ENCODE measurements at places on chromosomes 3 and 15. TPM values are rescaled to one million over a fixed set of nuclear protein-coding genes. Genes with fewer than 3 reads are reported as not detected.

Gene DNAH1
- total RNA-seq = 32.1 TPM

DNA sequence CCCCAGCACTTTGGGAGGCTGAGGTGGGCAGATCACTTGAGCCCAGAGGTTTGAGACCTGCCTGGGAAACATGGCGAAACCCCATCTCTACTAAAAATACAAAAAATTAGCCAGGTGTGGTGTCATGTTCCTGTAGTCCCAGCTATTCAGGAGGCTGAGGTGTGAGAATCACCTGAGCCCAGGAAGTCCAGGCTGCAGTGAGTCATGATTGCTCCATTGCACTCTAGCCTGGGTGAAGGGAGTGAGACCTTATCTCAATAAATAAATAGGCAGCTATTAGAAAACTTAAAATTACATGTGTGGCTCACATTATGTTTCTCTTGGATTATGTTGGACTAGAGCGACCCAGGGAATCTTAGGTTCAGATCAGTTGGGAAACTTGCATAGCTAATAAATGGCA, 69.7 kb downstream of the RPLP1 start:
- DNase-seq = no peak

DNA sequence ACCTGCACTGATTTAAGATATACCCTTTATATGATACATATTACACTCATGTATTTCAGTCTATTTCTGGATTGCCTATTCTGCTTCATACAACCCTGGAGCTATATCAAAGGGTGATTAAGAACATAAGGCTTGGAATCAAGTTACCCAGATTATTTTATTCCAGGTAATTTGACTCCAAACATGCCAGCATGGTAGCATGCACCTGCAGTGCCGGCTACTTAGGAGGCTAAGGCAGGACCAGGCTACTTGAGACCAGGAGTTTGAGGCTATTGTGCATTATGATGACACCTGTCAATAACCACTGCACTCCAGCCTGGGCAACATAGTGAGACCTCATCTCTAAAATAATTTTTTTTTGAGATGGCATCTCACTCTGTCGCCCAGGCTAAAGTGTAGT, 50.4 kb upstream of the NEO1 start:
- DNase-seq = no peak

DNA sequence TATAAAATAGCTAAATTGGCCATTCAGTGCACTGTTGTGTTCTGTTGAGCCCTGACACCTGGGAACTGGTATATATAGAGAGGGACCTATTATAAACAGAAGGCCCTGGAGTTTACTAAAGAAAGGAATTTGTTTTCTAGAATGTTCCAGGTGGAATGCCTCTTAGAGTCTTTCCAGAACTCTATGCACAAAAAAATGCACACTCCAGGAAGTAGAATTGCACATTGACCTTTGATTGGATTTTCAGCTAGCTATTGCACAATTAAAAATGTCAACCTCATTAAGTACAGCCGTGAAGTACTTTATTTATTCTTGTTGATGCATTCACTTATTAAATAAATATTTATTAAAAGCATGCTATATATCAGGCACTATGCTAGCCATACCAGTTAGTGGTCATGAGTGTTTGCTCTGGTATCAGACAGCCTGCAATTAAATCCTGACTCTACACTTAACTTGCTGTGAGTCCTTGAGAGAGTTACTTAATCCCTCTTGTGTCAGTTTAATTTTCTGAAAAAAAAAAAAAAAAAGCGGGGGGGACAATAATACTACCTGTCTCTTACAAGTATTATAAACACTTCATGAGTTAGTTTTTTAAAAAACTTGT, 40.8 kb downstream of the NDUFB4 start:
- DNase-seq = no peak

DNA sequence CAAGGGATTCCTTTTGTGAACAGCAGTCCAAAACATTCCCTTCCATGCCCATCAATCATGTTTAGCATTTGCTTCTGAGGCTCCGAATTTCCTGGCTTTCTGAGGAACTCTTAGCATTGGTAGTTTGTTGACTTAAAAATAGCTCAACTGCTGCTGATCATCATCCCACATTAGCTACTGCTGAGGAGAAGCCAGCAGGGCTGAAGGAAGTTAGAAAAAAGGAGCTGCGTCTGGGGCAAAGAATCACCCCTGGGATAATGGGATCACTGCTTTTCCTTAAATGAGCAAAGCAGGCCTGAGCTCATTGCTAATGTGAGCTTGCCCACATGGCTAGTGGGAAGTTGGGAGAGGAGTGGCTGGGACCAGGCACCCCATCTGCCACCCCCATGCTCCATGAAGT, 39.8 kb downstream of the CYP19A1 start:
- DNase-seq = no peak

- no peak for DNase-seq
Measured at GRCh38 chr3:26081166-26081565, 291.3 kb downstream of the OXSM start.

Gene FETUB
- total RNA-seq = not detected

All from naive thymus-derived CD4-positive, alpha-beta T cell (primary cell).